ENCODE measurements at places on chromosomes 3 and 15.

DNA sequence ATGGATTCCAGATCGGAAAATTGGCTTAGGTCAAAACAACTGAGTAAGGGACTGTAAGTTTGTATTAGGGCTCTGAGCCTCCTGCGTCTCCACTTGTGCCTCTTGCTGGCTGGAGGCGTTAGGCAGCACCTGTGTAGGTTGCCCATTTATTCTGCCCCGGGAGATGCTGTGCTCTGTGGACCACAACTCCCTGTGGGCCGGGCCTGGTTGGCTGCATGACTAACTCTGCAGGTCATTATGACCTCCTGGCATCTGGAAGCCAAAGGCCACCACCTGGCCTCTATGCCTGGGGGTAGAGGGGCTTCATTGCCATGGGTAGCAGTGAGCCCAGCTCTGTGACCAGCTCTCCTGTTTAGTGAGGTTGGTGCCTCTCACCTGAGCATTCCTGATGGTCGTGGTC, 36.0 kb upstream of the BDH1 start:
- DNase-seq = no peak

- DNase-seq = no peak
Observed at GRCh38 chr3:33808559-33808958, 10.1 kb downstream of the PDCD6IP start.

- DNase-seq = no peak
Observed at GRCh38 chr15:39720621-39721611, 61.7 kb downstream of the FSIP1 start.

- no peak for DNase-seq
Observed at GRCh38 chr3:107329088-107329487, 48.2 kb upstream of the CCDC54 start.

DNA sequence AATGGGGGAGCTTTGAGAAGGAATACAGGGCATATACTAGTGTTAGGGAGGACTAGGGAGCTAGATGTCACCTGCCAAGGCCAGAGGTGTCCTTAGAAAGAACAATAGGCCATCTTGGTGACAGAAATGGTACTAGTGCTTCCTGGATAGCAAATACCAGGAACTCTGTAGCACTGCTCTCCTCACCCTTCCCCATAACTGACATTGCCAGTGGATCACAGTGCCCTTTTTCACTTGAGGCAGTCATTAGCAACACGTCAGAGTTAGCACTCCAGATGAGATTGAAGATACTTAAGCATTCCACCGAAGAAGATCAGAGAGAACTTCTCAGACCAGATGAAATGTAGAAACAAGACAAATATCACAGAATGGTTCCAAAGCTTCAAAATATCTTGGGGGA, 103.1 kb upstream of the PDZRN3 start:
- no peak for DNase-seq

All from T-helper 2 cell (primary cell).